Karpas-422 (cell line): ENCODE measurements at places on chromosomes 1 and 21.
A peak's percentile ranks its signal among the peaks of the same experiment; 100 is the strongest.

DNA sequence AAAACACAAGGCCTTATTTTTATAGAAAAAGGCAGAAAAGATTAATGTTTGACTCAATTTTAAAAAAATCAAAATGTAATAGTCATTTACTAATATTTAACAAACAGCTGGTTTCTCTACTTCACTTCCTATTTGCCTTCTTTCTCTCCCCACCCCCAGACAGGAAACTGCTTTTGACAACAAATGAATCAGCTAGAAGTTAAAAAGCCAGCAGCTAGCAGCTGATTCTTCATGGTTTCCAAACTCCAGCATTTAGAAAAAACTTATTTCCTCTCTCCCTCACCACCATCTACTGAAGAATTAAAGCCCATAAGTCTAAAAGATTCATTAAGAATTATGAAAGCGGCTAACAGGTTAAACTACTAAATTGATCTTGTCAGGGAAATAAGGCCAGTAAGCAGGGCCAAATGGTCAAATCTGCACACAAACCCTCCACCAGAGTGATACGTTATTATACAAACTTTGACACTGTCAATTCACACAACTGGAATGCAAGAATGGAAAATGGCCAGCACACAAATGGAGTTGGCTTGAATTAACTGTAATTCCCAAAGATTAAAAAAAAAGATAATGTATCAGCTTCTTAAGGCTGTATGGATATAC is 4.0 kb downstream of the WDR26 start:
- peak; percentile 61 for DNase-seq

DNA sequence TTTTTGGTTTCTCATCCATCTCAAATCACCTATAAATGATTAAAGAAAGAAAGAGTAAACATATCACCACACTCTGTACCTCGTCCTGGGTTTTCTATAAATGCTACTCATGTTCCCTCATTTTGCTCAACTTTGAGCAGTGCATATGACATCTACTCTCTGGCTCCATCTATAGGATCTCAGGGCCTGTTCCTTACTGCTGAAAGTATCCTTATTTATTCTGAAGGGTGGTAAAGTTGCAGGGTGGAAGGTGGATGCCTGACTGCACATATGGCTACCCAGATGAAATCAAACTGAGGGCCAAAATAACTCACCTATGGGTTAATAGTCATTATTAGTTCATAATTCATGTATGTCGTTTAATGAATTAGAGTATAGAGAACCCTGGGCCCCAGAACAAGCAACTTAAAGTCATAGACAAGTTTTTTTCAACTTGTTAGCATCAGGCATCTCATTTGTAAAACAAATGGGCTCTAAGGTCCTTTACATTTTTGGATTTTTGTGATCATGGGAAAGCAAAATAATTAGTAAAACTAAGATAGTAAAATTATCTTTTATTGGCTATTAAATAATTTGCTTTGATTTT is 46.5 kb downstream of the NCF2 start:
- DNase-seq: peak; percentile 80

- DNase-seq: no peak
Measured at GRCh38 chr1:85611856-85612255, 31.3 kb downstream of the CCN1 start.

DNA sequence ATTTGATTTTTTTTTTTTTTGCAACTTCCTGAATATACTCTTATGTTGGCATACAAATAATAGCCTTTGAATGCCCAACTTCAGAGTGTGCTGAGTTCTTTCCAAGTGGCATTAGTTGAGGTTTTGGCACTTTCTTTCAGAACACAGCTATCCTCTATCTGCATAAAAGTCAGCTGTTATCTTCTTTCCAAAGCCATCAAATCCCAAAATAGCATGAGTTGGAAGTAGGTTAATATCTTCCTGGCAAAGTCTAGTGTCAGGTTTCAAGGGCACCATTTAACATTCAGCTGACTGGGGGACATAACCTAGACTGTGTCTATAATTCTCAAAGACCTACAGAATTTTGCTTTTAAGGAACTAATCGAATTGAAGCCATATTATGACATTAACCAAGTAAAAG is 223.9 kb downstream of the PLPP3 start:
- DNase-seq: no peak

DNA sequence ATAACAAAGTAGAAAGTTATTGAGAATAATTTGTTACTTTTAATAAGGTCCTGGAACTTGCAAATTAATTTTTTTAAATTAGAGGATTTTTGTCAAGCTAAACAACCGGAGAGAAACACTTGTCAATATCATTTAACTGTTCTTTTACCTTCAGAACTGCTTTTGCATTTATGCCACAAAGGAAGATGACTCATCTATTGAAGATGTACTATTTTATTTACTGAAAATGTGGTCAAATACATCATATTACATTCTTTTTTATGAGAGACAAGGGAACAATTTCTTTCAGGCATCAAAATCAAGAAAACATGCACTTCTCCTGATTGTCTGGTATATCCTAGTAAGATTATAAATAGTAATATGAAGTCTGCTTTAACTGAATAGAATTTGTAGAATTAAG is 558.2 kb upstream of the PRMT6 start:
- DNase-seq: no peak

DNA sequence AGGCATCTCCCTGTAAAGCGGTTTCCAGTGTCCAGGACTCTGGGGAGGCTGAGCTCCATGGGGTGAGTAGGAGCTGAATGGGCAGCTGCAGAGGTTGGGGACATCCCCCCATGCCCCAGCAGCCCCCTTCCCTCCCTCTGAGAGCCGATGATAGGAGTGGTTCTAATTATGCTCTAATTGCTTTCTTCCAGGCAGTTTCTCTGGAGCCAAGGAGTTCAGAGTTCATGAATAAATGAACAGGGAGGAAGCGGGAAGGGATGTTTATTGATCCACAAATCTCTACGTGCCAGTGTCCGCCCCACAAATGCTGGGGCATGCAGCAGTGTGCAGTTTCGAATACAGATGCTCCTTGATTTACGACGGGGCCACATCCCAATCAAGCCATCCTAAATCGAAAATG is 15.6 kb downstream of the NKAIN1 start:
- no peak for DNase-seq

DNA sequence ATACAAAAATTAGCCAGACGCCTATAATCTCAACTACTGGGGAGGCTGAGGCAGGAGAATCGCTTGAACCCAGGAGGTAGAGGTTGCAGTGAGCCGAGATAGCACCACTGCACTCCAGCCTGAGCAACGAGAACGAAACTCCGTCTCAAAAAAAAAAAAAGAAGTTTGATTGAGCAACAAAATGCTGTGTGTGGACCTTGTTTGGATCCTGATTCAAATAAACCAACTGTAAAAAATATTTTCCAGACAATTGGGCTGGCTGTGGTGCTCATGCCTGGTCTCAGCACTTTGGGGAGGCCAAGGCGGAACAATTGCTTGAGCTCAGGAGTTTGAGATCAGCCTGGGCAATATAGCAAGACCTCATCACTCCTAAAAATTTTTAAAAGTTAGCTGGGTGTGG is 16.8 kb downstream of the PTAFR start:
- no peak for DNase-seq

DNA sequence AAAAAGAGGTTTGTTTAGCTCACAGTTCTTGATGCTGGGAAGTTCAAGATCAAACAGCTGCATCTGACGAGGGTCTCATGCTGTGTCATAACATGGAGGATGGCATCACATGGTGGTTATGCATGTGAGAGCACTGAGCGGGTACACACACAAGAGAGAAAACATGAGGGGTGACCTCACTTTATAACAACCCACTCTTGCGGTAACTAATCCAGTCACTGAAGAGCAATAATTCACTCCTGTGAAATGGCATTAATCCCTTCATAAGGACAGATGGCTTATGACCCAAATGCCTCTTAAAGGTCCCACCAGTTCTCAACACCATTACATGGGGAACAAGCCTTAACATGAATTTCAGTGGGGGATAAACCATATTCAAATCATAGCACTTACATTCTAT is 23.2 kb upstream of the CHIT1 start:
- no peak for DNase-seq

- no peak for DNase-seq
Measured at GRCh38 chr1:41673806-41674205, 189.3 kb upstream of the EDN2 start.

GRCh38 chr1:245654460-245655050 is 499.8 kb downstream of the KIF26B start:
- no peak for DNase-seq

GRCh38 chr1:93699503-93700168 is 18.0 kb upstream of the BCAR3 start:
- no peak for DNase-seq

DNA sequence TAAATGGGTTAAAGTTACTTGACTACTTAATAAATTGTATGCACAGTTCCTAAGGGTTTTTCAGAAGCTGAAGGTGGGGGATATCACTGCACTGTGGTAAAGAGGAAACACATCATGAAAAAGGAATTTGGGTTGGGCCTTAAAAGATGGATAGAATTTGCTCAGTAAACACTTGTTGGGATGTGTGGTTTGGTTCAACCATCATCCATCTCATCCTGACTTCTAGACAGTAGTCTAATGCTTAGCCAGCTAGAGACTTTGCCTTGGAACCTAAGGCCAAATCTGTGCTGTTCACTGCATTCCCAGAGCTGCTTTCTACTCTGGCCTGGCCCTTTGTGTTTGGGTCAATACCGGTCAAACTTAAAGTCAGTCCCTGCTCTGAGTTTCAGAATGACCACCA is 30.6 kb downstream of the LY9 start:
- DNase-seq: no peak

GRCh38 chr1:24409535-24409934 is 4.0 kb downstream of the STPG1 start:
- no peak for DNase-seq

- DNase-seq: no peak
Measured at GRCh38 chr21:44332383-44332782, 6.8 kb downstream of the CFAP410 start.

- no peak for DNase-seq
Measured at GRCh38 chr1:65317866-65318653, 8.7 kb downstream of the DNAJC6 start.

DNA sequence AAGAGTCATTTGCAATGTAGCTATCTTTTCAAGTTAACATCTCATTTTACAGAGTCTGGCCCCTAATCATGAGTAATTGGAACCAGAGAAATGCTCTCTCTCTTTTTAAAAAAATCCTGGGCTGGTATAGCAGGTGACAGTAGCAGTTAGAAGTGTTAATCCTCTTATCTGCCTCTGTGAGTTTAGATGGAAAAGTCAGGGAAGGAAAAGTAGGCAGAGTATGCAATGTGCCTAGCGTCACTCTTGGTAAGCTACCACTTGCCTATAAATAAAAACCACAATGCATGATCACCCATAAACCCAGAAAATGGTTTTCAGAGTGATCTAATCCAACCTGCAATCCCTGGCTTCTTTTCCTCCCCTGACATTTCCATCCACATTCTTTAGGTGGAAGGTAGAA is 43.2 kb downstream of the UTP25 start:
- no peak for DNase-seq

DNA sequence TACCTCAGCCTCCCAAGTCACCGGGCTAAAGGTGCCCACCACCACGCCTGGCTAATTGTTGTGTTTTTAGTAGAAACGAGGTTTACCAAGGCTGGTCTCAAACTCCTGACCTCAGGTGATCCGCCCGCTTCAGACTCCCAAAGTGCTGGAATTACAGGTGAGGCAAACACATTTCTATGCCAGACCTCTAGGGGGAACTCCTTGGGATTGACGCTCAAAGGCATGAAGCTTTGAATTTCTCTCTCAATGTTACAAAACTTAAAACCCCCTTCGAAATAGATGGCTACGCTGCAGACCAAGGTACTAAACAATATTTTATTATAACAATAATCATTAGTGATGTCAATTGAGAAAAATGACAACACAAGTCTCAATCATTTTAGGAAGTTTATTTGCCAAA is 330.0 kb downstream of the SETD4 start:
- no peak for DNase-seq

GRCh38 chr21:33169359-33169758 is 60.4 kb upstream of the IFNAR2 start:
- peak; percentile 74 for DNase-seq

GRCh38 chr1:207049974-207050391 is 1.0 kb downstream of the YOD1 start:
- DNase-seq: peak; percentile 56

GRCh38 chr1:207748737-207749528 is 2.9 kb upstream of the CD46 start:
- DNase-seq: peak; percentile 76
